Nephron progenitor cell (in vitro differentiated cells): ENCODE measurements at places on chromosomes 16 and 17.

- DNase-seq = no peak
Observed at GRCh38 chr16:22787466-22788192, 26.3 kb upstream of the HS3ST2 start.

DNA sequence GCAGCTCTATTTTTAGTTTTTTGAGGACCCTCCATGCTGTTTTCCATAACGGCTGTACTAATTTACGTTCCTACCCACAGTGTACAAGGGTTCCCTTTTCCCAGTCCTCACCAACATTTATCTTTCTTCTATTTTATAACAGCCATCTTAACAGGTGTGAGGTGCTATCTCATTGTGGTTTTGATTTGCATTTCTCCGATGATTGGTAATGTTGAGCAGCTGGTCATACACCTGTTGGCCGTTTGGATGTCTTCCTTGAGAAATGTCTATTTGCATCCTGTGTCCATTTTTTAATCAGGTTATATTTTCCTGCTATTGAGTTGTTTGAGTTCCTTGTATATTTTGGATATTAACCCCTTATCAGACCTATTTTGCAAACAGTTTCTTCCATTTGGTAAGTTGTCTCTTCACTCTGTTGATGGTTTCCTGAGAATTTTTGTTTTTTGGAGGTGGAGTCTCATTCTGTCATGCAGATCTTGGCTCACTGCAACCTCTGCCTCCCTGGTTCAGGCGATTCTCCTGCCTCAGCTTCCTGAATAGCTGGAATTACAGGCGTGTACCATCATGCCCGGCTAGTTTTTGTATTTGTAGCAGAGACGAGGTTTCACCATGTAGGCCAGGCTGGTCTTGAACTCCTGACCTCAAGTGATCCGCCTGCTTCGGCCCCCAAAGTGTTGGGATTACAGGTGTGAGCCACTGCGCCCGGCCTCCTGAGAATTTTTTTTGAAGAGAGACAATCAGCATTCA is 279.6 kb downstream of the SNX29 start:
- no peak for DNase-seq

- DNase-seq = no peak
Observed at GRCh38 chr17:58310511-58311428, 17.8 kb downstream of the TSPOAP1 start.

DNA sequence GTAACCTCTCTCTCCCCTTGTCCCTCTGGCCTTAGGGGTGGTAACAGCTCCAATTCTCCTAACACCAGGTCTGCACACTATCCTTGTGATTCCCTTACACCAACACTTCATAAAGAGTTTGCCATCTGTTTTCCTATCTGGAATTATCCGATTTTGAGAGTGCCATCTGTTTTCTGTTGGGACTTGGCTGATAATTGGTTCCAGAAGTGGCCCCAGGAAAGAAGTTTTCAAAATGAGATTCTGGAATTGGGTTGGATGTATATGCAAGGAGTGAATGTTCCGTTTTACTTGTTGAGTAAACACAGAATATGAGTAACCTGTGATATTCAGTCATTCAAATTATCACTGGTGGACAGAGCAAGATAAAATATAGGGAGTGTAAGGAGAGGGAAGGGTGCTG is 134.1 kb upstream of the HS3ST3A1 start:
- no peak for DNase-seq

DNA sequence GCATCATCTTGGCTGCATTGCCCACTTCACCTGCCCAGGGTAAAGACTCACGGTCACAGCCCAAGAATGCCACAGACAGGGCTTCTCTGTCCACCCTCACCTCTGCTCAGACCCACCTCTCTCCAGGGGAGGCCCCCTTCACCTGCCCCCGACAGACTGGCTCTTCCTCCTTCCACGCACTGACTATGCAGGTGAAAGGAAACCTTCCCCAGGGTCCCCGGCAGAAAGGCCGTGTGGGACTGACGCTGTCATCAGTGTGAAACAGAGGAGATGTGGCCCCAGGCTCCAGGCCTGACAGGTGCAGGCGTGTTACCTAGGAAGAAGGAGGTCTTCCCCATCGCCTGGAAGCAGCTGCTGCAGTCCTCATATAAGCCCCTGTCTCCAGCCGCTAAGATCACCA is 9.3 kb upstream of the ROGDI start:
- no peak for DNase-seq

DNA sequence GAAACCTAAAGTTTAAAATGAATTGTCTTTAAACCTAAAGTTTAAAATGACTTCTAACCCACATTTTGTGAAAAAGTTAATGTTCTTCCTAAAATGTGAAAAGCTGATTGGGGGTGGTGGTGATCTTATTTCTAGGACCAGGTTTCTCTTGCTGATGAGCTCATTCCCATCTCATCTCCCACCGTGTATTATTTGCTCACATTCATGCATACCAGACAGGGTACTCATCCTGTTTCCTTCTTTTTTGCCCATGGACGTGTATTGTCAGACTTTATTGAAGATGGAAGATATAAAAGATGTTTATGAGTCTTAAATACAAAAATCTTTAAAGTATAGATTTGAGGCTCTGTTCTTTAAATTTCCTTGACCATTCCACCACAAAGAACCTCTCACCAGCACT is 70.1 kb upstream of the MPHOSPH6 start:
- DNase-seq = no peak

DNA sequence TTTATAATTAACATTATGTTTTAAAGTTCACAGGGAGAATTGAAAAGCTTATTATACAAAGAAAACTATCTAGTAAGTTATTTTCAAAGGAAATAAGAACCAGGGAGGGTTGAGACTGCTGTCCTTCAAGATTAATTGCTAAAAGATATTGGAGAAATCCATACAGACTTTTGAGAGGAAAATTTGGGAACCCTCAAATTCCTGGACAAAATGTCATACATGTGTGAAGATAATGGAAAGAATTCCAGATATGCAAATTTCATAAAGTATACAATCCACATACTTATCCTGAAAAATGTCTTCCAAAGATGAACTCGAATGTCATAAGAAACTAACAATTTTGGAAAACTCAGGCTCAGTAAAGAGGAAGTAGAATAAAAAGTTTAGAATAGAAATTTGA is 213.8 kb downstream of the HS3ST3A1 start:
- DNase-seq = no peak

DNA sequence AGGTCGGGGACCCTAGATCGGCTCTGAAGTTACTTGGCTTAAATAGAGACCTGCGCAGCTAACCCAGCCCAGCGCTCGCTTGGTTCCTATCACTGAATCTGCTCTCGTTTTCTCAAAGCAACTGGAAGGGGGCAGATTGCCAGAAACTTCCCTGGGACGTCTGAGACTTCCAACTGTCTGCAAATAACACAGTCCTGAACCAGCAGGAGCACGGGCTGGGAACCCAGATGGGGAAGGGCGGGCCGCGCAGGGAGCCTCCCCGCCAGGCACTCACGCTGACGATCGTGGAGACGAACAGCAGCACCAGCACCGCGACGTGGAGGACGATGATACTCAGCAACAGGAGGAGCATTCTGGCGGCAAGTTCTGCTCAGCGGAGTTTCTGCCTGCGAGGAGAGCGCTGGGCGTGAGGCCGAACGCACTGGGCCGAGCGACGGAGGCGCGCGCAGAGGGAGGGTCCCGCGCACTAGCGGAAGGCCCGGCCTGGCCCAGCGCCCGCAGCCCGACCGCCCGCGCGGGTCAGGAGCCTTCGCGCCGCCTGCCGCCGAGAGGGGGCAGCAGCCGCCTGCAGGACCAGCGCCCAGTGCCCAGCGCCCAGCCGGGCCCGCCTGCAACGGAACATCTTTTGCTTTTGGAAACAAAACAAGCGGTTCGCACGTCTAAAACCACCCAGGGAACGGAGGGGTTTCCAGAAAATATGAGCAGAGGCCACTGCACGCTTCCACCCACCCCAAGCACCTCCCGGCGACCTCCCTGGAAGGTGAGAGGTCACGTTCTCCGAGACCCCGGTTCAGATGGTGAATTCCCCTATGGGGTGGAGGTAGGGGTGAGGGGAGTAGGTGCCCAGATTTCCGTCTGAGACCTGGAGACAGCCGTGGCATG is 4.5 kb downstream of the PMP22 start:
- DNase-seq = peak; percentile 88

DNA sequence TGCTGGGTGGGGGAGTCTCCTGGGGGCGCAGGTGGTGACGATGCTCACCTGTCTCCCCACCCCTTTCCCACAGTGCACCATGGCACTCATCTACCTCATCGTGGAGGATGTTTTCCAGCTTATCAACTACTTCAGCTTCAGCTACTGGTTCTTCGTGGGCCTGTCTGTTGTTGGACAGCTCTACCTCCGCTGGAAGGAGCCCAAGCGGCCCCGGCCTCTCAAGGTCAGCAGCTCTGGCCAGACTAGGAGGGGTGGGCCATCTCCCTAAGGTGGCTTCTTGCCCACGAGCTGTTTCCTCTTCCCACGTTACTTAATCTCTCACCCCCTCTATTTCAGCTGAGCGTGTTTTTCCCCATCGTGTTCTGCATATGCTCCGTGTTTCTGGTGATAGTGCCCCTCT is 14.5 kb downstream of the SLC7A6OS start:
- DNase-seq = no peak

DNA sequence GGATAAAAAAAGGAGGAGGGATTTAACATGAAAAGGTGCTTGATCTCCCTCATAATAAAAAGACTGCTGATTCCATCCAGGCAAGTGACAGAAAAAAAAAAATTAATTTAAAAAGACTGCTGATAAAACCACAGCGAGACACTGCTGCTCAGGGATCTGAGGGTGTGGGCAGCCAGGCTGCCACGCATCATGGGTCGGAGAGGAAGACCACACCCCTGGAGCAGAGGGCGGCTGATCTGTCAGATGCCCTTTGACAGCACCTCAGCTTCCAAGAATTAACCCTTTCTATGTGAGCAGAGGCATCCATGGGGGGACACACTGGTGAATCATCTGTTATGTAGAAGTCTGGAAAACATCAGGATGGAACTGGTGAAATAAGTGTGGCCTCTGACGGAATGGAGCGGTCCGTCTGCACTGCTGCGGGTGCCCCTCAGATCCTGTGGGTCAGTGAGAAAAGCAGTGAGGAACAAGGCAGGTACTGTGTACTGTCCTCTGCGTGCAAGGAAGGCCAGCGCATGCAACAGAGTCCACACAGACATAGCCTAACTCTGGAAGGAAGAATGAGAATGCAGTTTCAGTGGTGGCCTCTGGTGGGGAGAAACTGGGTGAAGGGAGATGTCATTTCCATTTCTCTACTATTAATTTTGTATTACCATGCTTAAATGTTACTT is 19.8 kb downstream of the MAPT start:
- DNase-seq = no peak

DNA sequence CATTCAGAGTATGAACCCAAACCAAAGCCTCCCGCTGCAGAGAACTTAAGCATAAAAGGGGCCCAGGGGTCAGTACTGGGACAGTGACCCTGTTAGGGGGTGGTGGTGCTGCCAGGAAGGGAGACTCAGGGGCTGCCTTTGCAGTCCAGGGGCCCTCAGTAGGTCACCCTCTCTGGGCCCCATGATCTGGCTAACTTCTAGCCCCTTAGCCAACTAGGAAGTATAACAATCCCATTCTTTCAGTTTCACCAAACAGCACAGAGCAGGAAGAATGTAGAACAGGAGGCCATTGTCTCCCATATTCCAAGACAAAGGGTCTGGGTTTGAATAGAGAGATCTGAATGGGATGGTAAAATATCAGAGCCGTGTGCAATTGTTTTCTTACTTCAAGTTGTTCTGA is 378.6 kb upstream of the C16orf82 start:
- DNase-seq = no peak

DNA sequence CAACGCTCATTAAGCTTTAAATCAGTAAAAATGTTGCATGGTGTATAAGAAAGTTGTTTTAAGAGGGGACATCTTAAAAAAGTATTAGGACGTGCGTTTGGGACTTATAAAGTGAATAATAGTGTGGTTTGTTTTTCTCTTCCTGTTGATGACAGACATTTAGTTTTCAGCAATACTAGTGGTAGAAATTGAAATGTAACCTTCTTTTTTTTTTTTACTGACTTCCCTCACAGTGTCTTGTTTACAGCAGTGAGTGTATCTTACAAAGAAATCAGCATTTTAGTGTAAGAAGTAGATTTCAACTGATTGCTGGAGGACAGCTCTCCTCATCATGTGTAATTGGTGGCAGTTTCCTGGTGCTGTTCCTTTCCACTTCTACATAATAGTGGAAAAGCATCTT is 39.6 kb downstream of the CYLD start:
- no peak for DNase-seq

GRCh38 chr17:77454242-77455095 is 313.7 kb downstream of the SEC14L1 start:
- DNase-seq = no peak

- DNase-seq = no peak
Observed at GRCh38 chr16:21235199-21235585, 1.7 kb downstream of the ANKS4B start.

DNA sequence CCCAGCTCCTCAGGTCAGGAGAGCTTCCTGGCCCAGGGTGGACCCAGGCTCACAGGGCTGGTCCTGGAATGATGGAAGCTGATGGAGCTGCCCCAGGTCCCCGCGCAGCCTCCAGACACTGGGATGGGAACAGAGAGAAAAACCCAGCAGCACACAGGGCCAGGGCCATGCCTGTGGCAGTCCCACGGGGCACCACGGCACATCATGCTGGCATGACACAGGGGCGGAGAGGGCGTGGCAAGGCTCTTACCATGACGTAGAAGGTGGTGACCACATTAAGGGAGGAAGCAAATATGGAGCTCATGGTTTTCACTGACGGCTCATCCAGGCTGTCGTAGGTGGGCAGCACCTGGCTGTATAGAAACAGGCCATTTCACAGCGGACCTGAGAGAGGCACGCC is 18.3 kb downstream of the SLC38A10 start:
- DNase-seq = no peak

GRCh38 chr16:83959656-83960434 is 6.8 kb downstream of the OSGIN1 start:
- DNase-seq = no peak

- DNase-seq = no peak
Observed at GRCh38 chr16:86529160-86529559, 18.8 kb downstream of the FOXF1 start.

- no peak for DNase-seq
Observed at GRCh38 chr16:84750575-84750974, 50.8 kb downstream of the USP10 start.

DNA sequence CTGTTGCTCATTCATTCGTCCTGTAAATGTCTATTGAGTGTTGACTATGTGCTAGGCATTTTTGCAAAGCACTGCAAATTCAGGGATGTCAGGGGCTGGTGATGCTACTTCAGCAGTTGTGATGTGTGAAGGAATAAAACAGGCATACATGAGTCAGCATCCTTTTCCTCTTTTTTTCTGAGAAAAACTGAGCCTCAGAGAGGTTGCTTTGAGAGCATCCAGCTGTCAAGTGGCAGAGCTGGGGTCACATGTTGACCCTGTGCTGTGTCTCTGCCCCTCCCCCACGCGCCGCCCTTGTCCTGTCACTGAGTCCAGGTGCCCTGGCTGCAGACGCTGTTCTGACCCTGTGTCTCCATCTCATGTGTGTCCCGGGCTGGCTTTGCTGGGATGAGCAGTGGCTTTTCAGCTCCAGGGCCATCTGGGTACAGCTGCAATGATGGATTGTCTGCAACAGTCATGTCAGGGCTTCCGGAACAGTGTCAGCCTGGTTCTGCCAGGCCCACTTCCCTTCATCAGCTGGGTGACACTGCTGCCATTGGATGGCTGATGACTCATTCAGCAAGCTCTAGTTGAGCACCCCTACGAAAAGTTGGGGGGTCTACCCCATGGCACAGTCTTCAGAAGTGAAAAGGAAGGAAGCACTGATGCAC is 14.9 kb downstream of the SEC14L5 start:
- peak; percentile 36 for DNase-seq
